NCI-H1930 (cell line): ENCODE measurements at places on chromosomes 4 and X.

DNA sequence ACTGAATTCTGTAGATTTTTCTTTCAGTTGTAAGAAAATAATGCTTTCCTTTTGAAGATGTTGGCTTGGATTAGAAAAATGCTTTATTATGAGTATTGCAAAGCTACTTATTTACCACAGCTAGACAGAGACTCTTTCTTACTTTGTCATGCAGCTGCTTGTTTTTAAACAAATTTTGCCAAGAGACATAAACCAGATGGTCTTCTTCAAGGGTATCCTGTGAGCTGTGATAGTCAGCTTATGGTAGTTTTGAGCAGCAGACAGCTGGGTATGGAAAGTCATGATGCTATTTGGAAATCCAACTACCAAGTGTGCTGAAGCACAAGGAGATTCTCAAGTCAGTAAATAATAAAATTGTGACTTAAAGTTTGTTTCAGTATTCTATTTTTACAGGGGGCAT, 941.5 kb downstream of the DMD start:
- no peak for DNase-seq

DNA sequence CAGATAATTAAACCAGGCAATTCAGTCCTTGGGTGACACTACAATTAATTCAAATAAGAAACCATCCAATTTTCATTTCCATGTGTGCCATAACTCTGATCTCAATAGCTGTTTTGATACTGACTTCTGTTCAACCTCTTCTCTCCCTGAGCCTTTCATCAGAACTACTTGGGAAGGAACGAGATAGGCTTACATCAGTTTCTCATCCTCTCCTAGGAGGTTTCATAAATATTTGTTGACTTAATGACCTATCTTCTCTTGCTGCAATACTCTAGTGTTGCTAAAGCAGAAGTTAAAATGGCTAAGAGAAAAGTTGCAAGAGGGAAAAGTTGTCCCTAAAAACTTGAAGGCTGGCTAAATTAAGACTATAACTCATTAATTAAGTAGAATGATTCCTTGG, 41.8 kb downstream of the PRKG2 start:
- no peak for DNase-seq

- no peak for DNase-seq
These were observed 1.5 kb downstream of the USP51 start for GRCh38 chrX:55488006-55488592.

- no peak for DNase-seq
These were observed 375.6 kb downstream of the GBA3 start for GRCh38 chr4:23068287-23068686.

GRCh38 chrX:129585691-129586090, 45.6 kb downstream of the OCRL start:
- no peak for DNase-seq

GRCh38 chr4:52687696-52688095, 28.6 kb upstream of the USP46 start:
- DNase-seq = no peak

DNA sequence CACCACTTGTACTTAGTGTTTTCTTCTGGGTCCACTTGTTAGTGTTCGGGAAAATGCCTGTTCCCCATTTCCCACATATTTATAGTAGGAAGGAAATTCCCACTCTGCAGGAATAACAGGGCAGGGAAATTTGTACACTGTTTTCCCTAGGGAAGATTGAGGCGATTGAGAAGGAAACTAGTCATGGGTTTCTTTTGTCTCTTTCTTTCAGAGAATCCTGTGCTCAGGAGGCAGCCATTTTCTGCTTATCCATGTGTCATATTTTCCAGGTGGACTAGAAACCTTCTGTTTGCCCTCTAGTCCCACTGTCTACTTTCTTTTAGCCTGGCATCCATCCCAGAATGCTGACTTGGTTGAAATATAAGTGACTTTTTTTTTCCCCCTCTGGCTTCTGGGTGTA, 299.1 kb upstream of the ANKRD50 start:
- DNase-seq = no peak
